ENCODE measurements at places on chromosomes 6 and 20.

DNA sequence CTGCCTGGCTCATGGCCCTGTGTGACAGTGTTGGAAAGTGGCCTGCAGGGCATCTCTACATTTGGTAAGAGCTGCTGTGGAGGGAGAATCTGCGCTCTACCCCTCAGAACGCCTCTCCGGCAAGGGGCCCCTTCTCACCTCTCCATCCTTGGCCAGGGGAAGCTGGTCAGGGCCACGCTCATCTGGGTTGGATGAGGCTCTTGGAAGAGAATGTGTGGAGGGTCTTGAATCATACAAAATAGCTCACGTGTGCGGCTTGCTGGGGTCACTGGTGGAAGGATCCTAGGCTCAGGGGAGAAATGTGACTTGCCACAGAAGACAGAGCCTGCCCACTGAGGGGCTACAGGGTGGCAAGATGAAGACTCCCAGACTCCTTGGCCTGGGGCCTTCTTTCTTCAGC is 105.0 kb downstream of the SCML4 start:
- no peak for DNase-seq

GRCh38 chr6:4516206-4516605 is 260.0 kb upstream of the CDYL start:
- DNase-seq, result no peak

DNA sequence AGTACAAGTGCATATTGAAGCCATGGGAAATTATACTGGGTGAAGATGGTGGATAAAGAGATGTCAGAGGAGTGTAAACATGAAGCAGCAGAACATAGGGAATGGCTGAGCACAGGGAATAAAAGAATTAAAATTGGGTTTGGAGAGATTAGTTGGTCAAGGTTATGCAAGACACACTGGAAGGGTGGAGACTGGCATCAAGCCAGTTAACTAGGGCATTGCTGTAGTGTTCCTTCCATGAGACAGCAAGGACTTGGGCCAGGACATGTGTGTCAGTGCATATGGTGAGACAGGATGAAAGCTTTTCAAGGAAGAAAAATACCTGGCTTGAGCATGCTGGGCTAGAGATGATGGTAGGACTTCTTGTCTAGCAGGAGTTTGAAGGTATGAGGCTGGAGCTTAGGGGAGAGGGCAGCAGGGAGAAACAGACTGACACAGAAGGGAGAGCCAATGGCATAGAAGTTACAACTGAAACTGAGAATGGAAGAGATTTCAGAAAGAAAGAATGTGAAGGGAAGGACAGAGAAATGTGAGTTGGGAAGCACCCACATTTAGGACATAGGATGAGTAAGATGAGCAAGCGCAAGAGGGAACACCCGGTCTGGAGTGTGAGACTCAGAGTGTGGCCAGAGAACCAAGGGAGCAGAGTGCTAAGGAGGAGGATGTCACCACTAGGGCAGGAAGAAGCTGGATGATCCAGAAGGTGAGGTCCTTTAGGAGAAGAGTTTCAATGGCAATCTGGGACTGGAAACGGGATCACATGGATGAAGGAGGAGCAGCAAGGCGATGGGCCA is 14.5 kb upstream of the TMEM170B start:
- no peak for DNase-seq

- DNase-seq, result no peak
These were observed 405.6 kb downstream of the BTBD9 start for GRCh38 chr6:38234141-38234540.

- DNase-seq, result no peak
These were observed 133.8 kb downstream of the CLIC5 start for GRCh38 chr6:45881705-45882467.

- no peak for DNase-seq
These were observed 169.5 kb downstream of the TASP1 start for GRCh38 chr20:13469262-13469661.

DNA sequence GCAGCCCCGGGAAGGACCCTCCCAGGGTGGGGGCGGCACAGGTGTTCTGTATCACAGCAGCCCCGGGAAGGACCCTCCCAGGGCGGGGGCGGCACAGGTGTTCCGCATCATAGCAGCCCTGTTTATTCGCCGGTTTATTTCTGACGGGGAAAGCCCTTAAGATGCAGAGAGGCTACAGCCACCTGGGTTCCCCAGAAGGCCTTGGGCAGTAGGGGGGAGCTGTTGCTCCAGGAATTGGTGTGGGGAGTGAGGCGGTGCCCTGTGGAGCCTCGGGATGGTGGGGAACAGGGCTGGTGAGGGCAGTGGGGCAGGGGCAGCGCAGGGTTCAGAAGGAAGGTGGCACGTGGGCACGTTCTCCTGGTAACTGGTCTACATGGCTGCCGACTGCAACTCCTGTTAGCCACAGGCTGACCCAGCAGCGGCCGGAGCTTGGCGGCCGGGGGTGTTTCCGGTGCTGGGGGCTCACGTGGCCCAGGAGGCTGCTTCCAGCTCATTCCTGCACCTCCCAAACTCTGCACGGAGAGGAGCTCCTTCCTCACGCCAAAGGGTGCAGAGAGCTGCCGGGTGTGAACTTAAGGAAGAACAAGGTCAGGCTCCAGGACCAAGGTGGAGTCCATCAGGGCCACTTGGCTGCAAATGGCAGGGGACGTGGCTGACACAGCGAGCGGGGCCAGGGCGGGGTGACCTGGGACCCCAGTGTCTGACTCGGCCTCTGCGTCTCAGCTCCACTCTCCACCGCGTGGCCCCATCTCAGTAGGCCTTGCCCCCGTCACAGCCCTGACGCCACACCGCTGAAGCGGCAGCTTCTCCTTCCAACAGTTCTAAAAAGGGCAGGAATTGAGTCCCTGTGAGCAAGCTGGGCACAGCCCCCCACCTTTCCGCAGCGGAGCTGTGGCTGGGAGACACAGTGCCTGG is 13.2 kb downstream of the SLCO4A1 start:
- DNase-seq, result no peak

DNA sequence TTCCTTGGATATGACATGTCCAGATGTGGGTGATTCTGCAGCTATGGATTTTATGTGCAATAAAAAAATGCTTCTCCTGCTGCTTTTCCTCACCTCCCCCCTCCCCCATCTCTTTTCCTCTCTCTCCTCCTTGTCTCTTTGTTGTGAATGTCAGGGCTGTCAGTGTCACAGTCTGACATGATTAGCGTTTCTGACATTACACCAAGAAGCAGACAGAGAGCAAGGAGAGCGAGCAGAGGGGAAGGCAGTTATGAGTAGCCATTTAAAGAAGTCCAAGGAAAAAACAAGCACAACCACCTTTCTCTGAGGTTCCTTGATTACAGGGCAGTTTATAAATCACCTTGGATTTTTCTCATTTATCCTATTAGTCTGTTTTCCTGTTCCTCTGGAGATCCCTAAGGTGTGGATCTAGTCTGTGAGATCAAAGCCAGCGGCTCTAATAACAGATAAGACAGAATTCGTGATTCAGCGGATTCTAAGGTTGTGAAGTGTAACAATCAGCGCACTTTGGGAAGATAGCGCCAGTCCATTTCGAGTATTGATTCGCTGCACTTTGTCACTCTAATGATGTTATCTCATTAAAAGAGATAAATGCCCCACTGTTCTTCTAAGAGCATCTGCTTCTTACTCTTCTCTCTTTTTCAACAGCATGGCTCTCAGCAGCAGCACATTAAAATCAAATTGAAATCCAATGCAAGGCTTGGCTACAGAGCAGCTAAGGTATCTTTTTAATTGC is 101.4 kb downstream of the BACH2 start:
- DNase-seq, result no peak

GRCh38 chr20:645318-646106 is 7.5 kb downstream of the SRXN1 start:
- DNase-seq, result peak; percentile 38

Data from stimulated activated CD8-positive, alpha-beta memory T cell treated with anti-CD3 and anti-CD28 coated beads, Interleukin-12 subunit alpha, Interleukin-12 subunit beta, amount 100 ng/mL, for 1 hour (primary cell).